ENCODE measurements at places on chromosomes 16 and 17.

GRCh38 chr17:49496183-49496866 lies 1.2 kb downstream of the NGFR start:
- peak; percentile 45 for DNase-seq

- DNase-seq: no peak
Observed at GRCh38 chr17:38544839-38545209, 60.9 kb downstream of the SRCIN1 start.

GRCh38 chr17:8466873-8467272 lies 31.2 kb downstream of the NDEL1 start:
- no peak for DNase-seq

GRCh38 chr17:20179041-20179440 lies 169.9 kb downstream of the SPECC1 start:
- DNase-seq: no peak

GRCh38 chr16:63808730-63809129 lies 1313.1 kb downstream of the CDH11 start:
- no peak for DNase-seq

DNA sequence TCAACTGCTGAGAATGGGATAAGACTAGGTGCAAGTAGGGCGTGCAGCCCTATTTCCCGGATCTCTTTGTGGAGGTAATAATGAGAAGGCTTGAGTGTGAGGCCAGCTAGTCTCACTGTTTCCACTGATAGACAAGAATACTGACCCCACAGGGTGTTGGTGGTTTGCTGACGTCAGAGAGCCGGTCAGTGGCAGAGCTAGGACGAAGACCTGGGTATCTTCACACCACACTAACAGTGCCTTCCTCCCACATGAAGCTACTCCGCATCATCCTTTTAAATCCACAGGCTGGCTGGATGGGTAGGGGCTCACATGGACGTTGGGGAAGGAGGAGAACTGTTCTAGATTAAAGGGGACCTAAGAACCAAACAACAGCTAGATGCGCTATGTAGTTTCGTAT lies 68.0 kb downstream of the ZFHX3 start:
- DNase-seq: no peak

DNA sequence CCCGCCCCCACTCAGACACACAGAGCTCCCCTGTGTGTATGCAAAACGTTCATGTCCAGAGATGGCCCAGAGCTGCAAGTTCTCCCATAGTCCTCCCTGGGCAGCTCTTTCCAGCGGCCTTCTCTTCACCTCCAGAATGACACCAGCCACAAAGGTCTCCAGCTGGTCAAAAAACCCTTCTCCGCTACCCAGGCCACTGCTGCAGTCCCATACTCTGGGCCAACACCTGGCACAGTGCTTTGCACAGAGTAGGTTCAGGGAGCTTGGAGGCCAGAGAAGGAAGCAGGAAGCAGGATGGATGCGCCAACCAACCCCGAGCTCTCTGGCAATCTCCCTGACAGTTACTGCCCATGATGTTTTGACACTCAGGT lies 1.1 kb upstream of the STAT5B start:
- DNase-seq: no peak

DNA sequence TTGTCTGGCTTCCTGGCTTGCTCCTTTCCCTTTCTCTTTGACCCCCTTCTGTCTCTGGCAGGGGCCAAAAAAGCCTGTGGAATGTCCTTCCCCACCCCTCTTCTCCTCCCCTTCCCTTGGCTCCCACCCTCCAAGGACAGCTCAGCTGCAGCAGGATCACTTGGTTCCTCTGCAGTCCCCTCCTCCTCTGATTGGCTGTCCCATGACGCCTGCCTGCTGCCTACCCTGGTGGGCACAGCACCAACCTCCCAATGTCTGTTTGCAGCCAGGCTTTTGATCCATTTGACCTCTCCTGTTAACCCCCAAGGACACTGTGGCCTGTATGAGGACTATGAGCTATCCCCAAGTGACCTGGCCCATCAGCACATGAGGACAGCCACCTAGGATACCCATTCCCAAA lies 14.8 kb upstream of the MTMR4 start:
- DNase-seq: no peak

GRCh38 chr17:39628655-39629493 lies 2.1 kb downstream of the PPP1R1B start:
- DNase-seq: no peak

DNA sequence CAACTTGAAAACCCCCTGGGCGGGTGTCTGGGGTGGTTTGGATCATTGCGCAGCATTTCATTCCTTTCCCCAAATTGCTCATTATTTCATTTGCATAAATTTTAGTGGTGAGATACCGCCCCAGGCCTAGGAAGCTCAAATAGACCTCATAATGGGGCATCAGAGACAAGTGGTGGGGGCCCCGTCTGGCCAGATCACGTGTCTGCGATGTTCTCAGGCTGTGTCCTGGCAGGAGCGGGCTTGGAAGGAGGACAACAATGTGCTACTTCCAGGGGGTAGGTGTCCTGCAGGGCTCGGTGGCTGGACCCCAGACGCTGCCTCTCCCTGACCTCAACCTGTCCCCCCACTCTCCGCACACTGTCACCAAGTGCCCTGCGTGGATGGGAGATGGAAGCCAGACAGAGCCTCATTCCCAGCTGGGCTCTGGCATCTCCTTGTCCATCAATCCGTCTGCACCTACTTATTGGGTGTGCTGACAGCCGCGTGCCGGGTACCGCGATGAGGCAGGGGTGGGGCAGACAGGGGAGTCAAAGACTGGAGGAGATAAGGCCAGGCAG lies 116.9 kb downstream of the NTN1 start:
- DNase-seq: no peak

DNA sequence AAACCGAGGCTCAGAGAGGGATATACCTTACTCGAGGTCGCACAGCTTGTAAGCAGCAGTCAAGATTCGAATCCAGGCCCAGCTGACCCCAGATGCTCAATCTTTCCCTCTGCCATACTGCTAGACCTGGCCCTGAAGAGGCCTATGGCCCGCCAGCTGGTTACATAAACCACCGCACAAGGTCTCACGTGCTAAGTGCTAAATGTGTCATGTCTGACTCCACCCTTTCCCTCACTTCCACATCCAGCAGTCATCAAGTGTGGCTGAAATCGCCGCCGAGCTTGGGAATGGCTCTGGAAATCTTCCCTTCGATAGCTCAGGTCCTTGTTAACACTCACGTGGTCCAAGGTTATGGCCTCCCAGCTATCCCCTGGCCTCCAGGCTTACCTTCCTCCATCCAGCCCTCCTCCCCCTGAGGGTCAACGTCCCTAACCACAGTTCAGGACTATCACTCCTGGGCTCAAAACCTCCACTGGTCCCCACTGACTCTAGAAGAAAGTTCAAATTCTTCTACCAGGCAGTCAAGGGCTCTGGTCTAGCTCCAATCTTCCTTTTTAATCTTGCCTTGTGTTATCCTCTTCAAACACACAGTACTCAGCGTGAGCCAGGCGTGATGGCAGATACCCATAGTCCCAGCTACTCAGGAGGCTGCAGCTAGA lies 3.5 kb downstream of the ZBTB4 start:
- DNase-seq: no peak

GRCh38 chr17:17902877-17903276 lies 66.1 kb upstream of the SREBF1 start:
- no peak for DNase-seq

DNA sequence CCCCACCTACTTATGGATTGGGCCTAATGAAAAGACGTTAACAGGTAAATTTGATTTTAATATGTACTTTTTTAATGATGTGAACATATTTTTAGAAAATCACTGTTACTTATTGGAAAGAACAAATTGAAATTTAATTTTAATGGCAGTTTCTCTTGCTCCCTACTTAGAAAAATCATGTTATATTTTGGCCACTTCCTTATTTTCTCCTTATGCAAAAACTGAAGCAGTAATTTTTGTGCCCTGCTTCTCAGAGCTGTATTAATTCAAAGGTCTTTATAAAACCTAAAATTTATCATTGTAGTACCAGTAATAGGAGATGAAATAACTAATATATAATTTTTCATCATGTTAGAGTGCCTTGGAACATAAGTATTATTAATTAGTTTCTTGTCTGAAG lies 2.8 kb downstream of the ZPBP2 start:
- no peak for DNase-seq

DNA sequence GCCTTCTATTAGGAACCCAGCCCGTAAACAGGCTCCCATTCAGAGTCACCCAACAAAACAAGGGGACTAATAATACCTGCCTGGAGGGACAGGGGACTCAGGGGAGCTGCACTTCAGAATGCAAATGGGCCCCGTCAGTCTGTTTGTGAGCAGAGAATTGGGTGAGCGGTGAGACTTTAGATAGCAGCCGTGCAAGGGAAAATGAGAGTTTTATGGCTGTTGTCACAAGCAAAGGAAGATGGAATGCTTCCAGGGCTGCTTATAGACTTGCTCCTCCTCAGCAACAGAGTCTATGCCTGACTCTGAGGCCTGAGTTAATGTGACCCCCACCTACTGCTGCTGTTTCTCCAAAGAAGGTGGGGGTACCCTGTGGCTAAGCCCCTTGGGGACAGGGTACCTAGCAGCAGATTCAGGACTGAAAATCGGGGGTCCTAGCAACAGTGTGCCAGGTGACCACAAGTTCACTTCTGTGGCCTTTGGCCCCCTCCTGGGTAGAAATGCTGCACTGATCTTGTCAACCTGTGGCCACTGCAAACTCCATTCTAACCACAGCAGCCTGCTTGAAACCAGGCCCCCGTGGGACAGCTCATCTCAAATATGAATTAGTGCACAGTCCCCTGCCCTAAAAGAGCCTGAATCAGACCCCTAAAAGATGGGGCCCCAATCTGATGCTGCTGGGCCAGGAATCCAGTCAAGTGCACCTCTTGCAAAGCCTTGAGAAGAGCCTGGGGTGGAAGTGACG lies 126.4 kb downstream of the C16orf78 start:
- DNase-seq: no peak

- DNase-seq: no peak
Observed at GRCh38 chr16:88560714-88561484, 9.3 kb upstream of the ZC3H18 start.

GRCh38 chr17:68182940-68183551 lies 64.8 kb upstream of the AMZ2 start:
- DNase-seq: no peak

GRCh38 chr16:24018485-24018884 lies 182.7 kb downstream of the PRKCB start:
- no peak for DNase-seq

- no peak for DNase-seq
Observed at GRCh38 chr17:31251105-31251969, 45.7 kb downstream of the OMG start.

GRCh38 chr17:37608351-37609169 lies 658 bp downstream of the SYNRG start:
- DNase-seq: peak; percentile 6

DNA sequence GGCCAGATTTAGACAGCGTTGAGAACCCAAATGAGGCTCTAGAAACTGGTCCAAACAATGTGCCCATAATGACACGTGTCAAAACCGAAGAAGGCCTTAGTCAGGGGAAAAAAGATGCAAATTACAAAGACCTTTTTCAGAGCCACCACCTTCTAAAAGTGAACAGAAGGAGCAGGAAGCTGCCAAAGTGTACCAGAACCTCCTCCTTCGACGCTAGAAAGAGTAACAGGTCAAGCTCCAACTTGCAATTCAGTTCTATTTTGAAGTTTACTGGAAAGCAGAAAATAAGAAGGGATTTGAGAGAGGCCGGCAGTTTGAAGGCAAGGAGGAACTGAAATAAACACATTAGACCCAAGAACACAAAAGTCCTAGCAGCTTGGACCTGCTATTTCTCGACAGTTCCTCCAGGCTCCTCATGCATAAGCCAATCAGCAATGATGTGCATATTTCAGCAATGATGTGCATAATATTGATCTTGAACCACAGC lies 61.8 kb downstream of the XYLT1 start:
- DNase-seq: no peak

DNA sequence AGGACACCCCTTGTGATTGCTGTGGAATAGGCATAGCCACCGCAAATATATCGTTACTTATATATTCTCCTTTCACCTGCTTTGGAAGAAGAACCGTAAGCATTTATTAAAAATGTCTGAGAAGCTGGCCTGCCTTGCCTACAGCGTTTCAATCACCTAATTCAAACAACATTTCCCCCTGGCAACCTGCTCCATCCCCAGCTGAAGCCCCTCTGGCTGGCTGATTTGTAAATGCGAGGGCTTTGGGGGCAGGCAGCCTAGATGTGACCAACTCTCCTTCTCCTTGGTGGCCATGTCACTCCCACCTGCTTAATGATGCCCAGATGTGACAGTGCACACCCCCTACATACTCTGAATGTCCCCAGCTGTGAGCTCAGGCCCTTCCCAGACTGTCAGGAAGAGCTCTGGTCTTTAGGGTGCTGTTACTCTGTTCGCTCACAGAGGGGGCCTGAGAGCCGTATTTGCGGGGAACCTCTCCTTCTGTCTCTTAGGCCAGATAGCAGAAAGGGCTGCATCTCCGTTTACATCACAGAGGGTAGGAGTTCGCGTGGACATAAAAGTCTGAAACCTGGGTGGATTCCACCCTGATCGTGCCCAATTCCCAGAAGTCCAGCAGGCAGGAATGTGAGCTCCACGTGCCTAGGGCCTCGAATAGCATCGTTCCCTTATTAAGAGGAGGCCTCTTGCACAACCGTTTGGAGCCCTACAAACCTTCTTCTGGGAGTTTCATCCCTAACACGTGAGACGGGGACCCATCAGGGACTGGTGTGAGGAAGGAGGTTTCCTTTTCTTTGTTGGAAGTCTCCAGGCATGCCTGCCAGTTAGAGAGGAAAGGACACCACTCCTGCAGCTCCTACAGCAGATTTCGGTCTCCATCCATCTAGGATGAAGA lies 2.4 kb upstream of the SDK2 start:
- no peak for DNase-seq

DNA sequence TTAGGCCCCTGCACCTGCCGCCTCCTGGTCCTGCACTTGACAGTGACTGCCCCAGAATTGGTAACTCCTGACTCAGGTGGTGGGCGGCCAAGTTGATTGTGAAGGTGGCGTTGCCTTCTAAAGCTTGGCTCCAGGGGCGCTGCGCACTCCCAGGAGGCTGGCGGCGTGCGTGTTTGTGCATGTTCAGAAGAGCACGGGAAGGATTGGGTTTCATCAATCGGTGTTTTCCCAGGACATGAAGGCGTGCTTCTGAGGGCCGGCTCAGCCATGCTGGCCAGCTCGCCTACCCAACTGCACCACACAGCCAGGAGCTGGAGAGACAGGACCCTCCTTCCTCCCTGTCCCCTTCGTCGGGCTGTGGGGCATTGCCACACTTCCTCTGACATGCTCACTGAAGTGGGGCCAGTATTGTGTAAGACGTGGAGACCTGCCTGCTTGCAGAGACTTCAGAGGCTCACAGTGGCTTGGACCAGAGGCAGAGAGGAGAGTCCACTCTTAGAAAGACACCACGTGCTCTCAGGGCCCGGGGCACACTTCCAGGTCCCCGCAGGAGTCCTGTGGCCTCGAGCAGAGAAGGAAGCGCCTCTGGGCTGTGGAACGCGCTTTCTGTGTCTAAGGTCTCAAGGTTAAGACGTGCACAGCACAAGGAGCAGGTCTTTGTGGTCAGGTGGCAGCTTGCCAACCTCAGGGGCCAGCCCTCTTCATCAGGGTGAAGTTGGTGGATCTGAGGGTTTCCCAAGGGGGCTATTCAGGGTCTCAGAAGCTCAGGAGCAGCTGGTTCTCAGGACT lies 2.8 kb downstream of the RAB40C start:
- DNase-seq: no peak

GRCh38 chr17:13508896-13509295 lies 92.8 kb downstream of the HS3ST3A1 start:
- no peak for DNase-seq
